ENCODE measurements at places on chromosomes 2 and 18. TPM values are rescaled to one million over a fixed set of nuclear protein-coding genes. Genes with fewer than 3 reads are reported as not detected.

The NDC80 gene
- total RNA-seq = 14.2 TPM

The CNNM3 gene
- 15.8 TPM for total RNA-seq

The REG3G gene
- total RNA-seq = not detected

The HOXD12 gene
- total RNA-seq = not detected
